CD4-positive, alpha-beta T cell treated with Interleukin-15 for 4 hours (primary cell): ENCODE measurements at places on chromosomes 4 and X.
A peak's percentile ranks its signal among the peaks of the same experiment; 100 is the strongest.

- DNase-seq, result no peak
Observed at GRCh38 chr4:173074501-173074946, 94.1 kb upstream of the GALNT7 start.

DNA sequence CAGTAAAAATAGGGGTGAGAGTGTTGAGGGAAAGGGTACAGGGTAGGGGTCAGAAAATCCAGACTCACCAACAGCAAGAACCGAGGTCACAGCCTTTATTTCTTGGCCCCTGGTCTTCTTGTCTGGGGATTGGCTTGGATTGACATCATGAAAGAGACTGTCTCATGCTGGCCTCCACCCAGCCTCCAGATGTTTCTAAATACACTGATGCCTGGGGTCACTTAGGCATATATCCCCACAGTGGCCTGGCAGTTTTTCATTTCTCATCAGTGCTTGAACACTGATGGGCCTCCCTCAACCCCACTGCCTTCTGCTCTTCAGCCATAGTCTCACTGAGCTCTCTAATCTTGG lies 173.9 kb downstream of the RTL9 start:
- DNase-seq, result no peak

GRCh38 chr4:61783050-61783449 lies 582.9 kb downstream of the ADGRL3 start:
- no peak for DNase-seq

GRCh38 chrX:75181721-75182120 lies 25.6 kb upstream of the ABCB7 start:
- no peak for DNase-seq

DNA sequence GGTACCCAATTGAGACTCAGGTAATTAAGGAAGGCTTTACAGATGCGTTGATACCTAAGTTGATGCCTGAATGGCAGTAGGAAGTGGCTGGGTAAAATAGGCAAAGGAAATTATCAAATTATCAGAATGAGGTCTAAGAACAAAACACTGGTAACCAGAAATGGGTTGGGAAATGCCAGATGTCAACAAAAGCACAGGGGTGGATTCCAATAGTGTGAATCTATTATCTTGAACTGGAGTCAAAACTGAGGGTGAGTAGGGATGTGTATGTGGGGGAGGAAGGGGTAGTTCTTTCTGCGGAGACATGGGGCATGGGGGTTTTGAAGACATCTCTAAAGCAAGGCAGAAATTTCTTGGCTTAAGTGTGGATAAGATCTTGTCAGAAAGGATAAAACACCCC lies 16.0 kb upstream of the SEPTIN6 start:
- no peak for DNase-seq

DNA sequence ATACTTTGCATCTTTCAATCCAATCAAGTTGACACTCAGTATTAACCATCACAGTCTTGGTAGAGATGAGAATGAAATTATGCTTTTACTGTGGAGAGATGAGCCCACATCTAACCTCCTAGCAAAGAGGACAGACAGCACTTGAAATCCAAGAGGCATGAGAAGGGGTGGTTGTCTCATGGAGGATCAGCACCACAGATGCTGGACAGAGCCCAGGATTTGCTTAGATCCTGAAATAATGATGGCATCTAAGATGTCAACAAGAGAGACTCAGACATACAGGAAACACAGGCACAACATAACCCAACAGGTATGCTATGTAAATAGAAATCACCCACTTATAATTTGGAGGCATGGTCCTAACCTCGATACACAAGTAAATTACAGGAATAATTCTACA lies 74.3 kb upstream of the VCX2 start:
- no peak for DNase-seq

DNA sequence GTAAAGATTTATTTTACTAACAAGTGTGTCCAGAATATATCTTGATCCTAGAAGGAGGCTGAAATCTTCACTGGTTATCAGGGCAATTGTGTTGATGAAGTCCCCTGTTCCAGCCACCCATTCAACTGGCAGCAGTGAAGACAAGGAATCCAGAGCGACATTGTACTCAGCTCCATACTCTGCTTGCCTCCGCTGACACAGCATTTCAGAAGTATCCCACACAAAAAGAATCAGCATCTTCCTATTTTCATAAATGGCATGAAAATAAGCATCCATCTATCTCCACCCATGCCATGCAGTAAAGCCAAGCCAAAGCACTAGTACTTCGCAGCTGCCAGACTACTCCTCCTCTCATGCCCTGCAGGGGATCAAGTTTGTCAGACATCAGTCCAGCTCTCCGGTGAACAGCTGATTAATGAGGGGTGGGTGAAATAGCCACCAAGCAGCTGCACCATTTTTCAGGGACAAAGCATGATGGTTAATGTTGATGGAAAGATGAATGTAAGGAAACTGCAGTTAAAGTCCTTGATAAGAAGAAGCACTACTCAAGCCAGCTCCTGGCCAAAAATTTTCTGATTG lies 54.0 kb downstream of the COL25A1 start:
- no peak for DNase-seq

GRCh38 chrX:110733166-110733565 lies 62.5 kb downstream of the CHRDL1 start:
- DNase-seq, result no peak

DNA sequence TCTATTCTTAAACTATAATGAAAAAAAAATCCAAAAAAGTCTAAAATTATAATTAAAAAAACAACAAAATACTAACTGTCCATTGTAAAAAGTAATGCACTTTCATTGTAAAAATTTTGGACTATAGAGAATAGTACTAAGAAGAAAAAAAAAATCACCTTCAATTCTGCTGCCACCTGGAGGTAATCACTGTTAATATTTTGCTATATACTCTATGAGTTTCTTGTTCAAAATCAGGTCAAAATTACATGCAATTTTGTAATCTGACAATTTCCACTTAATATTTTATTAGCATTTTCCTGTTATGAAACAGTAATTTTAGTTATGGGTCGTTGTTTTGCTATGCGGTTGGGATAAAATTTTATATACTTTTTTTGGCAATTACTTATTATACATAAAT lies 62.0 kb downstream of the HTT start:
- no peak for DNase-seq

DNA sequence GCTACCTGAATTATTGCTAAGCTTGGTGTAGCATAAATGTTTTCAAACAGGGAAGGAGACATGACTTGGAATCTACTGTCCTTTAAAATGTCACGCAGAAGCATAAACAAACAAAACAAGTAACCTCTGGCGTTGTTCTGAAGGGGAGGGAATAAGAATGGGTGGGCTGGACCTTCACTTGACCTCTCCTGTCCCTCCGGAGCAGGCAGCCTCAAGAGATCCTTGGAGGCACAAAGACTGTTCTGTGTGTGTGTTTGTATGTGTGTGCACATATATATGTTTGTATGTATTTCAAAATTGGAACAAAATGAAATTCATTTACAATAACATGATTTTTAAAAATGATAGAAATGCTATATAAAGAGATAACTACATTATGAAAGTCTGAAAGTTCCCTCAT lies 91.3 kb upstream of the DCLK2 start:
- no peak for DNase-seq

- no peak for DNase-seq
Observed at GRCh38 chr4:150781191-150781590, 199.2 kb downstream of the MAB21L2 start.

DNA sequence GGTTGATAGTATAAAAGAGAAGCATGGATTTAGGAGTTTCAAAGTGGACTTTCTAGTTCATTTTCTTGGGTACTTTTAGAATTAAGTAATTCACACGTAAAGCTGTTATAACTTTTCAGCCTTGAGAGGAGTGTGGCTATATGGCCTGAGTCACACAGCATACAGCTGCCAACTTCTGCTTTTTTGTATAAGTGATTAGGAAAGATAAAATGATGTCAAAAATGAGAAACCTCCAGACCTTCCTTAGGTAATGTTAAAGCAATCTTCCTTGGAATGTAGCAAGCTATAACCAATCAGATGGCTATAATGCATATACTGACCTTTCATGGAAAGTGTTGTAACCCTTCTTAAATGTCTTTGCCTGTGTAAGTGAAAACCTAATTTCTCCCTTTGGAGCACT lies 39.2 kb downstream of the RAB40AL start:
- no peak for DNase-seq

- DNase-seq, result peak; percentile 55
Observed at GRCh38 chrX:102345916-102346315, 93.9 kb downstream of the NXF2B start.

GRCh38 chr4:106967892-106968291 lies 68.2 kb downstream of the DKK2 start:
- DNase-seq, result no peak

DNA sequence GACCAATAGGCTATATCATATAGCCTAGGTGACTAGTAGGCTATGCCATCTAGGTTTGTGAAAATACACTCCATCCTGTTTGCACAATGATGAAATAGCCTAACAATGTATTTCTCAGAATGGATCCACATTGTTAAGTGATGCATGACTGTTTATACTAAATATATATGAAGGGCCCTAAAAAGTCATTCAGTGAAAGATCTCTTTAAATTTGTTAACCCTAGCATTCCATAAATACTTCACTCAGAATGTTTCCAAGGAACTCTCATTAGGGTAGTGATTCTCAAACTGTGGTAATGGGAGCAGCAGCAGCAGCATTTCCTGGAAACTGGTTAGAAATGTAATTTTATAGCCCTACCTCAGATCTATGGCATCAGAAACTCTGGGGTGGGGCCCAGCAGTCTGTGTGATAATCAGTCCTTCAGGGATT lies 74.9 kb downstream of the PRRG1 start:
- no peak for DNase-seq

DNA sequence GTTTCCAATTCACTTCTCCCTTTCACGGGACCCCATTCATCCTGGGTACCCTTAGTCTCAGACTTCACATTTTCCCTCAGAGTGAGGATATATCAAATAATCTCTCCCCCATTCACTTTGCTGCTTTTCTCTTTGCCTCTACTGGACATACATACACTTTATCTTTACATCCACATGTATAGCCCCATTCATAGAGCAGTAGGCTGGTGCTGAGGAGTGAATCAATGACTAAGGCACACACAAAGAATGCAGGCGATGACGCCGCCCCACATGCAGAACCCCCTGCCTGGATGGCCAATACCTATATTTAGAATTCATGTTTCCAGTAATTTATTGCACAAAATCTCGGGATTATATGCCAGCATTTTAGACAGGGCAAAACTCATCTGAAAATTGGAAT lies 554.3 kb upstream of the TENM3 start:
- DNase-seq, result no peak

DNA sequence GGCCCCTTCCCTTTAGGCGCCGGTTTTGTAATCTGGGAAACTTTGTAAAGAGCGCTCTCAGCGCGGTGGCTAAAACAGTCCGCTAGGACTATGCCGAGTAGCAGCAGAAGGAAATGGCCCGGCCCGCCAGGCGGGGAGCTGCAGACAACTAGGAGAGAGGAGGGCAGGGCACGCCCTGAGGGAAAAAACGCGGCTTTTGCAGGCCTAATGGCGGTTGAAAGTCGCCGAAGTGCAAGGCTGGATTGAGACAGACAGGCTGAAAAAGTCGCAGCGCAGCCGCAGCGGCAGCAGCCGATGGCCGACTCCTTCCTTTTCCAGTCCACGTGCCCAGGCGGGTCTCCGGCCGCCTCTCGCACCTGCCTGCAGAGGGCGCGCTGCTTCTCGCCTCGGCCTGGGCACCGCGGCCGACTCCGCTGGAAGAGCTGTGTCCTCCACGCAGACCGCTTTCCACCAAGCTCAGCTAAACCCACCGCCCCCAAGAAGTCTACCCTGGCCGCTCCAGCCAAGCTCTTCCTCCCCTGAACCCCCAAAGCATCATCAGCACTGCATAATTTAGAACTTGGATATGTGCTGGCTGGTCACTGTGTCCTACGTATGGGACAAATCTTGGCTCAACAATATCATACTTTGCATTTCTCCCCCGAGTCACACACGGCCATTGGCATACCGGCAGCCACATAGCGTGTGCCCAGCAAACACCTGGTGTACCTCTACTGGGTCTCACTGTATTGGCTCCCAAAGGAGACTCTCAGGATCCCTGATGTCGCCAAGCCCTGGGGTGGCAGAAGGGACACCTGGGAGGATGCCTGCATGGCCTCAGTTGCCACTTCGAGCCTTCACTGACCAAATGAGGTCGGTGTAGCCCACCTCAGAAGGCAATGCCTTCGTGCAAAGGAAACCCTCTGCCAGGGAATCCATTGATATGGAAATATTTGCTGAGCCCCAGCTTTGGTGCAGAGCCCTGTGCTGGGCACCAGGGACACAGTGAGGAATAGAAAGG lies 14.5 kb downstream of the SLC25A5 start:
- DNase-seq, result peak; percentile 57

- no peak for DNase-seq
Observed at GRCh38 chr4:39655876-39656275, 17.2 kb upstream of the SMIM14 start.

GRCh38 chrX:1246816-1247215 lies 21.8 kb upstream of the CSF2RA start:
- peak; percentile 82 for DNase-seq

GRCh38 chr4:174826660-174827059 lies 2.4 kb downstream of the GLRA3 start:
- DNase-seq, result no peak

- no peak for DNase-seq
Observed at GRCh38 chr4:14700083-14700482, 302.2 kb upstream of the CPEB2 start.

DNA sequence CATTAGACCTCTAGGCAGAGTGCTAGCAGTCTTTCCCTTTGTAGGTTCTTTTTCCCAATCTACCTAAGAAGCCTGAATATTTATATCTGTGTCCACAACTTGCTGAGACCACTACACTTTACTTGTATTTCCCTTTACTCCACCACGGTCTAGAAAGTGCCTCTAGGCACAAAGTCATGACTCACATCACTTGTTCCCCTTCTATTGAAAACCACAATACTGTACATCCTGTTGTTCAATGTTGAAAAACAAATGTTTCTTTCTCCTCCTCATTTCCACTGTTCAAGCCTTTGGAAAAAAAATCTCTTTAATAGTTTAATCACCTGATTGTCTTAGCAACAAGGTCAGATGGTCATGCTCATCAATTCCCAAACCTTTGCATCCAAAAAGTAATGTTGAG lies 326.7 kb downstream of the GUCY2F start:
- no peak for DNase-seq

GRCh38 chrX:39442332-39442731 lies 641.1 kb downstream of the MID1IP1 start:
- no peak for DNase-seq

- no peak for DNase-seq
Observed at GRCh38 chrX:262381-262909, 18.7 kb upstream of the PLCXD1 start.
